ENCODE measurements at places on chromosomes 11 and 22. TPM values are rescaled to one million over a fixed set of nuclear protein-coding genes. Genes with fewer than 3 reads are reported as not detected.
A peak's percentile ranks its signal among the peaks of the same experiment; 100 is the strongest.

Gene TANGO2
- 22.8 TPM for total RNA-seq

Gene NARS2
- total RNA-seq = 22.9 TPM

DNA sequence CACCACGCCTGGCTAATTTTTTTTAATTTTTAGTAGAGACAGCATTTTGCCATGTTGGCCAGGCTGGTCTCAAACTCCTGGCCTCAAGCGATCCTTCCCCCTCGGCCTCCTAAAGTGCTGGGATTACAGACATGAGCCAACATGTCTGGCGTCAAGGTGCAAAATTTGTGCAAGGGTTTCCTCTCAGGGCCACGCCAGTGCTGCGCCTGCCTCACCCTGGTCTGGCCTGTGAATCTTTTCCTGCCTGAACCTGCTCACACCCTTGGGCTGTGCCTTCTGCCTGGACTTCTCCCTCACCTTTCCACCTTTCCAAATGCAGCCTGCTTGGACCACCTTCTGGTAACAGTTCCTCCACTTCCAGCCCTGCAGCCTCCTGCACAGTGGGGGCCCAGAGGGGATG, 43.4 kb downstream of the MCM5 start:
- no peak overlapping the region for H3K4me3 ChIP-seq
- DNase-seq = no peak
- no peaks in the 10 kb centered on the region for H3K27me3 ChIP-seq
- no peaks in the 10 kb centered on the region for H3K4me1 ChIP-seq
- peaks cover 27% of the 10 kb centered on the region for H3K36me3 ChIP-seq

DNA sequence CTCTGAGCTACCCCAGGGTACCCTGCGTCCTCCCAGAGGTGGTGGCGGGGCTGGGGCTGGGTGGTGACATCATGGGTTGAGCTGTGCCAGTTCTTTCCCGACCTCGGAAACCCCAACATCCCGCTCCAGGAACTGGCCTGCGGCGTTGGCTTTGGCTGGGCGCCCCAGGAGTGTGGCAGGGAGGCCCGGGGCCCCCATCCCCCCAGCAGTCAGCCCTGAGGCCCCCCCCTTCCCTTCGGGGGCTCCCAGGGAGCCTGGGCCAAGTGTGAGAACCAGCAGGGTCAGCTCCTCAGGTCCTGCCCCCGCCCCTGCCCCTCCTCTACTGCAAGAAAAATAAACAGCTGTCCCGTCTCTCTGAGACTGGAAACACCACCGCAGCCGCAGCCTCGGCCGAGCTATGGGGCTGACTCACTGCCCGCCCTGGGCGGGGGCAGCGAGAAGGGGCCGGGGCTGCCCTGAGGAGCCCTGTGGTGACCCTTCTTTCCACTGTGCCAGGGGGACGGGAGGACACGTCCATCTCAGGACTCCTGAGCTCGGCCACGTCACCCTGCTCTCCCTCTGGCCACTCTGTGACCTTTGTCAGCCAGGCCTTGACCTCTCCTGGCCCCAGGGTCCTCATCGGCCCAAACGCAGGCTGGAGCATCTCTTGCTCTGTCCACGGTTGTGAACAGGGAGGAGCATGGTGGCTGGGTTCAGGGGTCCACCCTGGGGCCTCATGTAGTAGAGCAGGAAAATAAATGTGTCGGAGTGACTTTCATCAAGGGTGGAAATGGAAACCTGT, 73.4 kb downstream of the WNT7B start:
- no peaks in the 10 kb centered on the region for H3K36me3 ChIP-seq
- peaks cover 16% of the 10 kb centered on the region for H3K27me3 ChIP-seq
- H3K27ac ChIP-seq = no peak overlapping the region
- no peak for DNase-seq
- no peaks in the 10 kb centered on the region for H3K4me1 ChIP-seq

DNA sequence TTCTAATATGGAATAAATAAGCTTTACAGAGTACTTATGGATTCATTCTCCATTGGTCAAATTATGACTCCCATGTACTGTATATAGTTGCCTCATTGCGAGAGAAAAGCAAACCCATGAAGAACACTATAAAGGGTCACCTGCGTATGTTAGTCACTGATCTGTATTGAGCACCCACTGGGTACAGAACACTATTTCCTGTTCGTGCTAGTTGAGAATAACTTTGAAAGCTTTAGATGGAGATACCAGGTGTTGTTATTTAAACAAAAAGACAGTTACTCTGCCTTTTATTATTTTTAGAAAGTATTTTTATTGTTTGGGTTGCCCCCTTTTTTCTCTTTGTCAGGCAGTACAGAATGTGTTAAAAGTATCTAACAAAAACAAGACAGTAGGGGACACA, 79.9 kb downstream of the DEUP1 start:
- H3K27me3 ChIP-seq = no peaks in the 10 kb centered on the region
- DNase-seq = no peak
- no peaks in the 10 kb centered on the region for H3K36me3 ChIP-seq
- H3K4me1 ChIP-seq = no peaks in the 10 kb centered on the region
- no peak overlapping the region for H3K27ac ChIP-seq

DNA sequence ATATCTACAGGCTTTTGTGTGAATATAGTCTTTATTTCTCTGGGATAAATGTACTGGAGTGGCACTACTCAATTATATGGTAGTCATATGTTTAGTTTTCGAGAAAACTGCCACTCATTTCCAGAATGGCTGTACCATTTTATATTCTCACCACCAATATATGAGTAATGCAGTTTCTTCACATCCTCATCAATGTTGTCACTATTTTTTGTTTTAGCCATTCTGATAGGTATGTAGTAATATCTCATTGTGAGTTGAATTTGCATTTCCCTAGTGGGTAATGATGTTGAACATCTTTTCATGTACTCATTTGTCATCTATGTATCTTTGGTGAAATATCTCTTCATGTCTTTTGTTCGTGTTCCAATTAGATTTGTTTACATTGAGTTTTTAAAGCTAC, 18.0 kb downstream of the ACRV1 start:
- no peak overlapping the region for H3K4me3 ChIP-seq
- no peaks in the 10 kb centered on the region for H3K27me3 ChIP-seq
- peaks cover 13% of the 10 kb centered on the region for H3K4me1 ChIP-seq
- H3K36me3 ChIP-seq = peaks cover 75% of the 10 kb centered on the region
- DNase-seq = no peak

Gene C11orf87
- total RNA-seq = not detected

DNA sequence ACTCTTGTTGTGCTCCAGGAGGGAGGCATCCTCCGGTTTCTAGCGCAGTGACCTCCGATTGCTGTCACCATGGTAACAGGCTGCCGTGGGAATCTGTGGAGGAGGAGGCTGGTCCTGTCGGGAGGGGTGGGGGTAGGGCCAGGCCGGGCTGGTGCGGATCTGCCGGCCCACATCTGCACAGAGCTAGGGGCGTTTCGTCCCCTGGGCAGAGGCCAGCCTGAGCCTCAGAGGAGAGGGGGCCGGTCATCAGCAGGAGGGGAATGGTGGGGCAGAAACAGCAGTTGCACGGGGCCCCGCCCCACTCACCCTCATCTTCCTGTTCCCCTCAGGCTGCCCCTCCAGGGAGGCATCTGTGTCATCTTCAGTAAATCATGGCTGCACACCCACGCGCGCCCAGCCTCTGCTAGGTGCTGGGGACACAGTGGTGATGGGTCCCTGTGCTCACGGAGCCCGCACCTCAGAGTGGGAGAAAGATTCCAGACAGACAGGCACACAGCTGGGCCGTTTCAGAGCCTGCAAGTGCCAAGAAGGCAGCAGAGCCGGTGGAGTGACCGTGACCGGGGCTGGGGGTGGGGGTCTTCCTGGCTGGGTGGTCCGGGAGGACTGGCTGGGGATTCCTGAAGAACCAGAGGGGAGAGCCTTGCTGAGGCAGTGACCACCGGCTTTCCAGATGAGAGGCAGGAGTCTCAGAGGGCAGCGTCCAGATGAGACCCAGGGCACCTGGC, 120.5 kb downstream of the CACNA1I start:
- no peak overlapping the region for H3K27ac ChIP-seq
- H3K36me3 ChIP-seq = no peaks in the 10 kb centered on the region
- H3K27me3 ChIP-seq = peaks cover 9% of the 10 kb centered on the region

DNA sequence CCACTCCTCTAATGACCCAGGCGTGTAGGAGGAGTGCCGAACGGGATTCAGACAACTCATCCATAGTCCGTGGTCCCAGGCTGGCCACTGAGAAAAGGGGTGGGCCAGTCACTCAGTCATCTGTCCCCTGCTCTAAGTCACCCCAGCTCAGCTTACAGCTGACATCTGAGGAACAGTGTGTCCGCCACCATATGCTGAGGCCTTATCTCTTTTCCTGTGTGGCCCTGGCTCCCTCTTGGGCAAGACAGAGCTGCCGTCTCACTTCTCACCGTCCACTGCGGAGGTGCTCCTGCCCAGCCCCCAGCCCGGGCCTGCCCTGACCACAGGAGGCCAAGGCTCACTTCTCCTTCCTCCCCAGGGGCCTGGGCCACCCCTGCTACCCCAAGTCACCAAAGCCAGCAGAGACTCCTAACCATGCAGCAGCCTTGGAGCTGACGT, 6.8 kb downstream of the CCDC86 start:
- H3K4me1 ChIP-seq = peaks cover 19% of the 10 kb centered on the region
- peaks cover 55% of the 10 kb centered on the region for H3K36me3 ChIP-seq
- no peaks in the 10 kb centered on the region for H3K27me3 ChIP-seq

- H3K27ac ChIP-seq = no peak overlapping the region
- H3K27me3 ChIP-seq = peaks cover 5% of the 10 kb centered on the region
- no peak for DNase-seq
- no peak overlapping the region for H3K4me3 ChIP-seq
- peaks cover 4% of the 10 kb centered on the region for H3K4me1 ChIP-seq
Observed at GRCh38 chr11:2883979-2884815, 1.4 kb downstream of the CDKN1C start.

Gene B3GAT1
- total RNA-seq = 0.21 TPM

Gene MYO7A
- total RNA-seq = 0.23 TPM

- no peaks in the 10 kb centered on the region for H3K27me3 ChIP-seq
- no peaks in the 10 kb centered on the region for H3K4me1 ChIP-seq
- no peak overlapping the region for H3K27ac ChIP-seq
- H3K36me3 ChIP-seq = no peaks in the 10 kb centered on the region
- no peak overlapping the region for H3K4me3 ChIP-seq
Observed at GRCh38 chr11:23539556-23539955, 679.3 kb upstream of the CCDC179 start.

- H3K4me3 ChIP-seq = no peak overlapping the region
- peaks cover 74% of the 10 kb centered on the region for H3K27me3 ChIP-seq
- no peaks in the 10 kb centered on the region for H3K36me3 ChIP-seq
- H3K27ac ChIP-seq = no peak overlapping the region
- DNase-seq = no peak
Observed at GRCh38 chr11:44324749-44325525, 15.0 kb upstream of the ALX4 start.

DNA sequence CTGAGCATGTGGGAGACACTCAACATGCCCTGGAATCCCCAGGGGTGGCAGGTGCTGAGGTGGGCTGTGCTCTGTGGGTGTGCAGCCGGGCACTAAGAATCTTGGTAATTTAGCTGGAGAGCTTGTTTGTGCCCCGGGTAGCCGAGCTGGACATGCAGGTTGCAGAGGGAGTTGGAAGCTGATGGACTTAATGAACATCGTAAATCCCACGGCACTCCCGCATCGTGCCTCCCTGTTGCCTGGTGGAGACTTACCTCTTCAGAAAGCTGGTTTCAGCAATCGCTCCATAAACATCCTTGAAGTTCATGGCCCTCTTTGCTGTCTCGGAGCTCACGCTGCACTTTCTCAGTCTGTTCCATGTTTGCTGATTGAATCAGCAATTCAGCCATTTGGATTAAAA, 29.9 kb downstream of the RPS6KA4 start:
- peaks cover 2% of the 10 kb centered on the region for H3K4me1 ChIP-seq
- no peak overlapping the region for H3K27ac ChIP-seq
- H3K4me3 ChIP-seq = no peak overlapping the region
- no peaks in the 10 kb centered on the region for H3K27me3 ChIP-seq
- no peaks in the 10 kb centered on the region for H3K36me3 ChIP-seq

GRCh38 chr22:21796231-21796630, 60.6 kb upstream of the YPEL1 start:
- H3K27ac ChIP-seq = no peak overlapping the region
- H3K4me3 ChIP-seq = no peak overlapping the region
- H3K36me3 ChIP-seq = peaks cover 37% of the 10 kb centered on the region
- DNase-seq = no peak
- H3K4me1 ChIP-seq = peaks cover 11% of the 10 kb centered on the region

DNA sequence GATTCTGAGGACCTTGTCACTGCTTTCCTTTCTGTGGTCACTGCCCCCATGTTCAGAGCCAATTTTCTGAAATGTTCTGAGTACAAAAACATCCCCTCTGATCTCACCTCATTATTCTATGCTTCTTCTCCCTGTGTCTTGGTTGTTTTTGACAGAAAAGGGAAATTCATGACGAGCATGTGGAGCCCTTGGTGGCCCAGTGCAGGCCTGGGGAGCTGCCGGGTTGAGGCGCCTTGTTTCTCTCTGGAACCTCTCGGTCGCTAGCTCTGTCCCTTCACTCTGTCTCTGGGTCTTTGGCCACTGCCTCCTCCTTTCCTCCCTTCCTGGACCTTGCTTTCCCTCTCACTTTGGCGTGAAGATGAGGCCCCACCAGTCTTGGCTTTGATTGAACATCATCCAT, 63.0 kb upstream of the THY1 start:
- no peak overlapping the region for H3K4me3 ChIP-seq
- no peak for DNase-seq
- H3K36me3 ChIP-seq = no peaks in the 10 kb centered on the region
- no peak overlapping the region for H3K27ac ChIP-seq

GRCh38 chr22:45238957-45239680, 1.6 kb downstream of the KIAA0930 start:
- no peaks in the 10 kb centered on the region for H3K27me3 ChIP-seq
- no peak for DNase-seq
- peak overlapping the region; percentile 89 for H3K4me3 ChIP-seq
- no peaks in the 10 kb centered on the region for H3K36me3 ChIP-seq
- peaks cover 15% of the 10 kb centered on the region for H3K4me1 ChIP-seq
